Muscle of arm (tissue), 14 donors: ENCODE measurements at places on chromosomes 13 and 19.

DNA sequence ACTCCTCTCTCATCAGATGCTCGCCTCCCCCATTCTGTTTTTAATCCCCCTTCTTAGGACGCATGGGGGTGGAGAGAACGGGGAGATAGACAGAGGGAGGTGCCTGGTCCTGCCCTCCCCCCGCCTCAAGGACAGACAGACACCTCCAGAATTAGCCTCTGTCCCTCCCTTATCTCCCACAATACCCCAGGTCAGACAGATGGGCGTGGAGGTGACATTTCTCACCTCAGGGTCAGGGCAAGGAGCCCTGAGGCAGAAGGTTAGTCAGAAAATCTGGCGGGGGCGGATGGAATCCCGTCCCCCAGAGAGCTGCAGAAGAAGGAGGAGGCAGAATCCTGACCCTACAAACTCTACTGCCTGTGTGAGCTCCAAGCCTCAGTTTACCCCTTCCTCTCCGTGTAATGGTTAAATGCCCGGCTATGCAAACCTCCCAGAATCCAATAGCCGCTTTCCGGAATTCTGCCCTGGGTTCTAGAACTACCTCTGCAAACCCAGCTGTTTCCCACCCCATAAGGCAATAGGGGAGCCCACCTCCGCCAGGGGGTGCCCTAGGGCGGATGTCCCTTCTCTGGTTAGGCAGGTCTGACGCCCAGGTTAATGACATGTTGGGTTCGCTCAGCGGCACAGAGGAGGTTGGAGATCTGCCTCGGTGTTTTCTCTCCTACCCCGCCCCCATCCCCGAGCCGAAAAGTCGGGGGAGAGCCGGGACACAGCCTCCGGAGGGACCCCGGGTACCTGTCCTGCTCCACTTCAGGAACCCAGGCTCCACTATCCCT is 900 bp downstream of the PPP1R13L start:
- DNase-seq, result no peak

- DNase-seq, result no peak
These were observed 78.3 kb downstream of the ELF1 start for GRCh38 chr13:40940841-40941240.

GRCh38 chr13:76636829-76637228 is 249.4 kb downstream of the KCTD12 start:
- no peak for DNase-seq

DNA sequence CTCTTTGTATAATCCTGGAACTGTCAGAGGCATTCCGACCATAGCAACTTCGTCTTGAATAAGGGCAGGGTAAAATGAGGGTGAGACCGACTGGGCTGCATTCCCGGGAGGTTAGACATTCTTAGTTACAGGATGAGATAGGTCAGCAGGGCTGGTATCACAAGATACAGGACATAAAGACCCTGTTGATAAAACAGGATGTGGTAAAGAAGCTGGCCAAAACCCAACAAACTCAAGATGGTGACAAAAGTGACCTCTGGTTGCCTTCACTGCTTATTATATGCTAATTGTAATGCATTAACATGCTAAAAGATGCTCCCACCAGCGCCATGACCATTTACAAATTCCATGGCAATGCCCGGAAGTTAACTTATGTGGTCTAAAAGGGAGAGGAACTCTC is 27.7 kb upstream of the MBNL2 start:
- DNase-seq, result no peak

DNA sequence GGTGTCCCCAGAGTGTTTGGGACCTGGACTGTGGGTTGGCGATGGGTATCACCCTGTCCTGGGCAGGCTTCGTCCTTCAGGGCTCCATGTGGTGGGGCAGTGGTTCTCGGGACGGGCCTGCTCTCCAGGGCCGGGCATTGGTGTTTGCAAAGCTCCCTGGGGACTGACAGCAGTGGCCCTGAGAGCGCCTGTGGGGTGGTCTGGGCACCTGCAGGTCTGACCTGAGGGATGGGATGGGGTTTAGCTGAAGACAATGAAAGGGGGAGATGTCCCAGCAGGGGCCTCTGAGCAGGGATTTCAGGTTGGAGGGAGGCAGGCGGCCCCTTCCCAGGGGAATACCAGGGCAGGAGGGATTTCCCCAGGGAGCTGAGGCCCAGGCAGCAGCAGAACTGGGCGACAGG is 68.3 kb upstream of the MCF2L start:
- no peak for DNase-seq

DNA sequence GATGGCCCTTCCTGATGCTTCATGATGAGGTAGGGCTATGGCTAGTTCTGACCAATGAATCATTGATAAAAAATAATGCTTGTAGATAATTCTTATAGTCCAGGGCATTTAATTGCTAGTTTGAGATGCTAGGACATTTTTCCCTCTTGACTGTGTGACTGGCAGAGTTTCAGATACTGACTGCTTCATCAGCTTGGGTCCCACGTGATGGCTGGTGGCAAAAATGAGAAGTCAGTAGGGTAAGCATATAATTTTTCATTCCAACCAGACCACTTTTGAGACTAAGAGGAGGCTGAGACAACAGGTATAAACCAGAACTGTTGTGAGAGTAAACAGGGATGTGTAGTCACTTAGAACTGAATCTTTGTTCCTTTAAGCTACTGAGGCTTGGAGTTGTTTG is 183.3 kb downstream of the HS6ST3 start:
- DNase-seq, result no peak

DNA sequence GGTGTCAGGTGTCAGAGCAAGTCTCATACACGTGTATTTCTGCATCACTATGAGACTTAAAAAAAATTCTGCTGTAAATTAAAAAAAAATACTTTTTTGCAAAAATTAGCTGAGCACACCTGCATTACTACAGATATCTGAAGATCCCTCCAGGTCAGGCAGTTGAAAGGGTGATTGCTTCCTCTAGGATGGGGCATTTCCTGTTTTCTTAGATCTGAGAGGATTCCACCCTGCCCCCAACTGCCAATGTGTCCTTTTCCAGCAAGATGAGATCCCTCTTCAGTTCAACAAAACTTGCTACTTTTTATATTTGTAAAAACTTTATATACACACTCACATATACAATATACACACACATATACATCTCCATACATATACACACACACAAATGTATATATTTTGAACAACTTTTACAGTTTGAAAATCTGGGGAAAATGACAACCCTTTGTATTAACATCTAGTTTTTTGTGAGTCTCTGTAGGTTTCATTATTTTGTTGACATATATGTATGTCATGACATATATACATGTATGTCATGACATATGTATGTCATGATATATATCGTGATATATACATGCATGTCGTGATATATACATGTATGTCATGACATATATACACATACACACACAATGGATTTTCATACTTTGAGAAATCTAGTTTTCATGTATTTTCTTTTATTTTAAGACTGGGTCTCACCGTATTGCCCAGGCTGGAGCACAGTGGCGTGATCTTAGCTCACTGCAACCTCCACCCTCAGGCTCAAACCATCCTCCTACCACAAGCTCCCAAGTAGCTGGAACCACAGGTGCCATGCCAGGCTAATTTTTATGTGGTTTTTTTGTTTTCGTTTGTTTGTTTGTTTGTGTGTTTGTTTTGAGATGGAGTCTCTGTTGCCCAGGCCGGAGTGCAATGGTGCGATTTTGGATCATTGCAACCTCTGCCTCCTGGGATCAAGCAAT is 17.8 kb downstream of the ZNF813 start:
- DNase-seq, result no peak

GRCh38 chr13:85520445-85520844 is 278.8 kb downstream of the SLITRK6 start:
- DNase-seq, result peak; percentile 77

- no peak for DNase-seq
These were observed 26.6 kb downstream of the SHISA2 start for GRCh38 chr13:26025196-26025595.

DNA sequence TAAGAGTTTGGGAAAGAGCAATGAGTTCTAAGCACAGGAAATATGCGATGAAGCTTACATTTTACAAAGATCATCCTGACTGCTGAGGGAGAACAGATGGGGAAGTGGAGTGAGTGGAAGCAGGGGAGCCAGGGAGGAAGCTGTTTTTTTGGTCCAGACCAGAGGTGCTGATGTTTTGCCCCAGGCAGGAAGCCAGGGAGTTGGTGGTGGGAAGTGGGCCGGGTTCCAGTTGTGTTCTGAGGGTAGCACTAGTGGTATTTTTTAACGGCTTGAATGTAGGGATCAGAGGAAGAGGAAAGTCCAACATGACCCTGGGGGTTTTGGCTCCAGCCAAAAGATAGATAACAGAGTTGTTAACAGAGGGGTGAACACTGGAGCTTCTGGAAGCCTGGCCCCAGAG is 20.7 kb upstream of the OLFM4 start:
- DNase-seq, result no peak

GRCh38 chr19:49165865-49166301 is 8.3 kb downstream of the TRPM4 start:
- no peak for DNase-seq

GRCh38 chr13:48624858-48625257 is 28.9 kb upstream of the CYSLTR2 start:
- no peak for DNase-seq

GRCh38 chr19:53394522-53394973 is 401 bp upstream of the ZNF765 start:
- peak; percentile 53 for DNase-seq

DNA sequence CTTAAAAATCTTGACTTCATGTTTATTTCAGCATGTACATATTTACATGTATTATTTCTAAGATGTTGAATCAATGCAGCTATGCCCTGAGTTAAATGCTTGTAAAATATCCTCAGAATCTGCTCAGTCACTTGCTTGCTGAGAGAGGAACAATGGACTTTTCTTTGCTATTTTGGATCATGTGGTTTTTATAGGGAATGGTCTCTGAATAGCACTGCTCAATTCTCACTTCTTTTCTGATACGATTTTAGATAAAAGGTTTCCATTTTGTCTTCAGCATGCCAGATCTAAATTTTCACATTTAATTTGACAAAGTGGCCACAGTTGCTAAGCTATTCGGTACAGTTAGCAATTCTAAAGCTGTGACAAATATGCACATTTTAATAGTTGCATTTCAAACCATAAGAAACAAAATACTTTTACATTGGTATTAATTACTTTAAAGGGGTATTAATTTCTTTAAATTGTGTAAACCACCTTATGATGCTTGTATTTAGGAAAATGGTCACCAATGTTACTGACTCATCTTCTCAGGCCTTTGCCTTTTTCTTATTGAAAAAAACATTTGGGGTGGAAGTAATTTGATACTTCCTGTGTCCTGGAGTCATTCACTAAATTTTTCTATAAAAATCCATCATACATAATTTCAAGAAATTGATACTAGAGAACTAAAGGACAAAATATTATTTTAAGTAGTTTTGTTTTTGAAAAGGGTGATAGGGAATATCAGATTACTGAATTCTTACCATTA is 113.5 kb downstream of the MYO16 start:
- DNase-seq, result no peak

DNA sequence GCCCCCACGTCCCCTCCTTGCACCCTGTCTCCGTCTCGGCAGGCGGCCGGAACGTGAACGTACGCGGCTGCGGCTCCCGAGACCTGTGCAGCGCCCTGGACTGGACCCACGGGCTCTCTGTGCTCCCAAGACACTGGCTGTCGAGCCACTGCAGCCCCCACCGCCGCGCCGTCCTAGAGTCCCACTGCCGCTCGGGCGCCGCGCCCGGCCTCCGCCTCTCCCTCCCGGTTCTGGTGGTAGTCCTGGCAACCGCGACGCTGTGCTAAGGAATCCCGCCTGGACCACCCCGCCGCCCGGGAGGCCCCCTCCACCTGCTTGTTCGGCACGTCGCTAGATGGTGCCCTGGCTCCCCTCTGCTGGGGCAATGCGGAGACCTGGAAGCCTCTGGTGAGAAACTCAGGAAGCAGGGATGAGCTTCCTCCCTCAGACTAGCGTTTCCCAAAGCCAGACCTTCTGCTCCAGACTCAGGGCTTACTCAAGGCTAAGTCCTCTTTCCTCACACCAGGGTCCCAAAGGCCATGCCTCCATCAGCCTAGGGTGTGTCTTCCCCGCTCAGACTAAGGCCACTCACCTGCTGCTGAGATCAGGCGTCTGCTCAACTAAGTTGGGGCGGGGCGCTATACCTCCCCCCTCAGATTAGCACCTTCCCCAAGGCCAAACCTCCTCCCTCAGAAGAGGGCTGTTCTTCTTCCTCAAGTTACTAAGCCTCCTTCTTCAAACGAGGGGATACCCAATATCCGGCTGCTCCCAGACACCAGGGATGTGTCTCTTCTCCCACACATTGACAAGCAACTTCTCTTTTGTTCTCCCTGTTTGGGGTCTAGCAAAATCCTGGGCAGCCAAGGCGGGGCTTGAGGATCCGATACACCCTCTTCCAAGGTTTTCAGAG is 16.1 kb upstream of the IRGC start:
- peak; percentile 43 for DNase-seq

GRCh38 chr13:100440751-100441425 is 147.7 kb downstream of the GGACT start:
- DNase-seq, result no peak

DNA sequence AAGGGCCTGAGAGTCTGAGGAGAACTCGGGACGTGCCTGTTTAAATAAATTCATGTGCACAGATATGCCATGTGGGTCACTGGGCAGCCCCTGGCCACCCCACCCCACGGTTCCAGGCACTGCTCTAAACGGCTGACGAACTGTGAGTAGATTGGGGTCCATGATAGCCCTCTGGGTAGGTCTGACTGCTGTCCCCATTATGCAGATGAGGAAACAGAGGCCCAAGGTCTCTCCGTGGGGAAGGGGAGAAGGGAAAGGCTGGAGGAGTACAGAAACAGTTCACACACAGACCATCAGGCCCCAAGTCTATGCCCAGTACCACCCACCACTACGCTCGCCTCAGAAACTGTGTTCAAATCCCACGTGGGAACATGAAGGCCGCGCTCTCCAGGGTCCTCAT is 14.1 kb downstream of the ZNF787 start:
- no peak for DNase-seq

GRCh38 chr13:73803997-73804396 is 330.2 kb downstream of the KLF12 start:
- DNase-seq, result no peak

DNA sequence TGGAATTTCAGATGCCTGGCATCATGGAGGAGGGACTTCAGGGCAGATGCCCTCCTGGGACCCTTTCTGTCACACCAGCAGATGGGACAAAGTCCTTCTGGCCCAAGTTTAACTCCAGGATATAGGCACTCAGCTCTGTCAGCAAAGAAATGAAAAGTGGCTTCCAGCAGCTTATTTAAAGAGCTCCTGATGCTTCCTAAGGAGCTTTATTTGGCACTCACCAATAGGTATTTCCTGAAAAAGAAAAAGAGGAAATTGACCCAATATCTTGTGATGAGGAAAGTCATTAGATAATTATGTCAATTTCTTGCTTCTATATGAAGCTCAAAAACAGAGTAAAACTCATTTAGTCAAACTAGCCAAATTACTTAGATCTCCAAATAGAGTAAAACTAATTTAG is 224.6 kb downstream of the RAP2A start:
- no peak for DNase-seq
